ENCODE measurements at places on chromosomes 5 and 9.

DNA sequence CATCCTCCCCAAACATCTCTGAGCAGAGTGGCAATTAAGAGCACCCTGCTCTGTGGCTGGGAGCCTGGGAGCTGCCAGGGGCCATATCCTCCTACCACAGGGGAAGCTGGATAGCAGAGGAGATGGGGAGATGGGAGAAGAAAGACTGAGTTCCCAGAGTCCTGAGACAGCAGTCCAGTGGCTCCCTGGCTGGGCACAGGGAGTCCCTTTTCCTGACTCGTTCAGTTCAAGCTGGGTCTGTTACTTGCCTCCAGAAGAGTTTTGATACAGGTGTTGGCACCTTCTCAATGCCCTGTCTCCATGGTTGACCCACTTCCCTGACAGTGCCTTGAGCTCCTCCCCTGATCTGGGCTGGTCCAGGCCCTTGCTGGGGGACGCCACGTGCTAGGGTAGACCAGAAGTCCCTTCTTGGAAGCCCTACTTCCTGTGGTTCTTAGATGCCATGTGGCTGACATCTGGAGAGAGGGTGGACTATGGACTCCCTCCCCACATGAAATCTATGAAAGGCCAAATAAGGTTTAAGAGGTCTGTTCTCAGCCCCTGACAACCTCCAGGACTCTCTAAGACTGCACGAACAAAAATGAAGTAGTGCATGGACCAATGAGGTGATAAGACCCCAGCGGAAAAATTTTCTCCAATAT lies 166.2 kb downstream of the AUH start:
- DNase-seq: no peak

- DNase-seq: no peak
Measured at GRCh38 chr5:177434942-177435738, 8.7 kb downstream of the GRK6 start.

GRCh38 chr9:112532427-112532826 lies 45.8 kb downstream of the KIAA1958 start:
- no peak for DNase-seq

DNA sequence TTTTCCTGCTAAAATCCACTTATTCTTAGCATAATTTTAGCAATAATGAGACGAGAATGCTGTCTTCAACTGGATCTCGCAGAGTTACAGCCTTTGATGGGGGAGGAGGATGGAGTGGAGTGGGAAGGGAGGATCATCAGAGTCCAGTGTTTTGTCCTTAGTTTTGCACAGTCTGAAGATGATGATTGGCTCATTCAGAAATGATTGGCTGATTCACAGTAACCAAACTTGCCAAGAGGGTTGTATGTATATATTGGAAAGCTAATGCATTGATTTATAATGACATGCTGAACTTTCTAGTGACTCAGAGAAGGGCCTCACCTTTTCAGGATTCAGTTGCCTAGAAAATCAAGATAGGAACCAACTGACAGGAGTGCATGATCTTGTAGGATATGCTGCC lies 448.0 kb downstream of the CCDC171 start:
- DNase-seq: no peak

GRCh38 chr9:16996901-16997491 lies 126.5 kb upstream of the BNC2 start:
- no peak for DNase-seq

DNA sequence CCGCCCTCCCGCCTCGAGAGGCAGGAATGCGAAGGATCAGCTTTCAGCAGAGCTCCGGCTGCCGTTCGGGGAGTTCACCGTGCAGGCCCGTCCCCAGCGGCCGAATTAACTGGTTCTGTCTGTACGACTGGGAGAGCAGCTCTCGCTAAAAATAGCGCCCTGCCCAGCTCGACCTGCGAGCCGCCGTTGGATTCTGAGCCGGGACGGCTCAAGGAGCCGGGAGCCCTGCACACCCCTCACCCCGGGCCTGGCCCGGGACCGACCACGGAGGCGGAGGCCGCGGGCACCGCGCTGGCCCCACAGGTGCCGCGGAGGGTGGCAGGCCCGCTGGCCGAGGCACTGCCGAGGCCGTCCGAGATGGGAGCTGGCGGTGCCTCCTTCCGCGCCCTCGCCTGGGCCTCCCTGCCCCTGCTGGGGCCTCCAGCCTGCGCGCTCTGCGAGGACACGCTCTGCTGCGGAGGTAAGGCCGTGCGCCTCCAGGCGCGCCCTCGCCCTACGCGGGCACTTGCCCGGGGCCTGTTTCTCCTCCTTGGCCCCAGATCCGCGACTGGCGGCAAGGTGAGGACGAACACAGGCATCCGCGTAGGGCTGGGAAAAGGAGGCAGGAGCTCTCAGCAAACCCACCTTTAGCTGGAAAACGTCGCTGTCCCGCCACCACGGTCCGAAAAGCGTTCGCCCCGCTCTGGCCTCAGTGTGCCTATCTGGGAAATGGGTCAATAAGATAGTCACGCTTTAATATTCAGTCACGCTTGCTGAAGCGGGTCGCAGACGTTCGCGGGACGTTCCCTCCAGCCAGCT lies 53.1 kb upstream of the DAB2IP start:
- DNase-seq: no peak

- no peak for DNase-seq
Measured at GRCh38 chr9:10774051-10774450, 161.2 kb upstream of the PTPRD start.

- no peak for DNase-seq
Measured at GRCh38 chr5:58239045-58239444, 220.8 kb downstream of the PLK2 start.

DNA sequence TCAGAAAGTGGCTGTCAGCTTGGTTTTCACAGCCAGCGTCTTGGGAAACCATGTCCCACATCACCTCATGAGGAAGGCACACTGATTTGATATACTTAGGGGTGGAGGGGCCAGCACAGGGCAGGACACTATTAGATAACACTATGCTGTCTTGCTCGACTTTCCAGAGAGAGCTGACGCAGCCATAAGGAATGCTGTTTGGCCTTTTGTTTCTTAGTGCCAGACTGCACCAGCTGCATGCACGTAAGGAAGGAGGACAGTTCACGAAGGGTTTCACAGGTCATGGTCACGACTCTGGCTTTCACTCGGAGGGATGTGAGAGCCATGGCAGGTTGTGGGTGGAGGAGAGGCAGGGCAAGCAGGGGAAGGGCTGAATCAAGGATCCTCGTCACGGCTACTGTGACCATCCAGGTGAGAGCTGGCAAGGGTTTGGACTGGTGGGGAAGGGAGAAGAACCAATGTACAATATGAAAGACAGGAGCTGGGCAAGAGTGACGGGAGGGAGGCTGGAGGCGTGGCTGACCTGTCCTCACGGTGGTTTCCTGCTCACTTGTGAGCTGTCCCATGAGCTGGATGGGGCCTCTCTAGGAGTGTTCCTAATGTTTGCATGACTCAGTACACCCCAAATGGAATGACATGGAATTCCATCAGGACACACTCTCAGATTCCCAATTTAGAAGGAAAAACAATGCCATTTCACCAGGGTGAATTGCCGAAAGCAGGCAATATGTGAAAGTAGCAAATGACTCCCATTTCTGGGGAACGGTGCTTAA lies 61.7 kb downstream of the OTULIN start:
- no peak for DNase-seq

- no peak for DNase-seq
Measured at GRCh38 chr5:57784121-57784520, 301.5 kb upstream of the ACTBL2 start.

- no peak for DNase-seq
Measured at GRCh38 chr5:76166886-76167576, 83.8 kb downstream of the SV2C start.

GRCh38 chr5:37710965-37711364 lies 128.9 kb downstream of the GDNF start:
- DNase-seq: no peak

All from stimulated activated CD4-positive, alpha-beta T cell treated with anti-CD3 and anti-CD28 coated beads, Interleukin-2, amount 100 ng/mL, for 4 hours (primary cell).